RWPE2 (cell line): ENCODE measurements at places on chromosomes 2 and 18.

DNA sequence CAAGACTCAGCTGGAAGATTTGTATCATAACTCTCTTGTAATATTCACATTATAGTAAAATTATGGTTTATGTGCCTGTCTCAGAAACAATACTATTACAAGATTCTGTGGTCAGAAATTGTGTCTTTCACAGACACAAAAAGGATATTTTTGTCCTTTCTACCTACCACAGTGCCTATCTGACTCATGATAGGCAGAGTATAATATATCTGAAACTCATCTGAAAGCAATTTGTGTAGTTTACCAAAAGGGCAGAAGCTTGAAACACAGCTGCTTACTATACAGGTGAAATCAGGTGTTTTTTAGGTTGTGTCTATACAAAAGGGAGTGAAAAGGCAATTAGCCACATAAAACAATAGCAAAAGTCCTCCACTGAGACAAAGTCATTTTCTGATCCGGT lies 10.9 kb downstream of the TMEM200C start:
- no peak for DNase-seq
- H3K4me1 ChIP-seq, result no peaks in the 10 kb centered on the region
- H3K27me3 ChIP-seq, result peaks cover 25% of the 10 kb centered on the region
- no peaks in the 10 kb centered on the region for H3K36me3 ChIP-seq
- no peak overlapping the region for H3K27ac ChIP-seq
- no peak overlapping the region for H3K4me3 ChIP-seq

DNA sequence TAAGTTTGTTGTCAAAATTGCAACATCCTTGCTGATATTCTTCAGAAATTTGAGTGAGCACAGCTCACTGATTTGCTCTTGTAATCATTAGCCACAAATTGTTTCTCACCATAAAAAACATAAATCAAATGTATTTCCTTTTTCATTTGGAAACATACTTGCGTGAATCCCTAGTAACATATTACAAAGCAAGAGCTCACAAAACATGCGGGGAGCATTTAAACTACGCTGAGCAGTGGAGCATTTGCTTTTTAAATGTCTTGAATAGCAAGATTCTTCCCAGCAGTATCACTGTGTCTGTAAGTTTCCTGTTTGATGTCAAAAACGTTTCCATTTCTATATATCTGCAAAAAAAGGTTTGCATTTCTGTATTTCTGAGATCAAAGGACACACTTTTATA lies 788.3 kb upstream of the SALL3 start:
- no peak for DNase-seq
- no peaks in the 10 kb centered on the region for H3K4me1 ChIP-seq
- no peak overlapping the region for H3K27ac ChIP-seq
- no peaks in the 10 kb centered on the region for H3K36me3 ChIP-seq
- H3K27me3 ChIP-seq, result no peaks in the 10 kb centered on the region
- H3K4me3 ChIP-seq, result no peak overlapping the region

- H3K27ac ChIP-seq, result peak overlapping the region; percentile 37
- H3K27me3 ChIP-seq, result no peaks in the 10 kb centered on the region
- peaks cover 37% of the 10 kb centered on the region for H3K36me3 ChIP-seq
- H3K4me3 ChIP-seq, result no peak overlapping the region
- no peak for DNase-seq
These were observed 40.3 kb downstream of the CRIM1 start for GRCh38 chr2:36395866-36396265.

- no peaks in the 10 kb centered on the region for H3K36me3 ChIP-seq
- H3K27me3 ChIP-seq, result no peaks in the 10 kb centered on the region
- no peaks in the 10 kb centered on the region for H3K4me1 ChIP-seq
These were observed 157.3 kb upstream of the ALKAL2 start for GRCh38 chr2:444937-445884.

GRCh38 chr2:71659868-71660518 lies 206.6 kb downstream of the DYSF start:
- no peaks in the 10 kb centered on the region for H3K27me3 ChIP-seq
- no peaks in the 10 kb centered on the region for H3K4me1 ChIP-seq
- H3K4me3 ChIP-seq, result no peak overlapping the region

GRCh38 chr18:13267431-13267873 lies 48.9 kb downstream of the LDLRAD4 start:
- DNase-seq, result no peak
- peaks cover 8% of the 10 kb centered on the region for H3K27me3 ChIP-seq
- no peak overlapping the region for H3K4me3 ChIP-seq
- H3K27ac ChIP-seq, result no peak overlapping the region
